ENCODE measurements at places on chromosomes 2 and 18.
A peak's percentile ranks its signal among the peaks of the same experiment; 100 is the strongest.

GRCh38 chr2:45242161-45242741 is 233.0 kb upstream of the SIX2 start:
- no peak for DNase-seq
- peaks cover 20% of the 10 kb centered on the region for H3K27me3 ChIP-seq
- no peaks in the 10 kb centered on the region for H3K4me1 ChIP-seq
- H3K4me3 ChIP-seq, result no peak overlapping the region
- no peaks in the 10 kb centered on the region for H3K36me3 ChIP-seq

- no peak overlapping the region for H3K27ac ChIP-seq
- no peaks in the 10 kb centered on the region for H3K27me3 ChIP-seq
- DNase-seq, result peak; percentile 63
- peaks cover 4% of the 10 kb centered on the region for H3K4me1 ChIP-seq
Measured at GRCh38 chr2:86221066-86221684, 21.9 kb downstream of the MRPL35 start.

- peak; percentile 13 for DNase-seq
- no peaks in the 10 kb centered on the region for H3K36me3 ChIP-seq
- H3K27me3 ChIP-seq, result no peaks in the 10 kb centered on the region
- peaks cover 74% of the 10 kb centered on the region for H3K4me1 ChIP-seq
Measured at GRCh38 chr2:96963316-96963715, 23.1 kb downstream of the FAM178B start.

GRCh38 chr2:143068094-143068493 is 61.1 kb upstream of the ARHGAP15 start:
- H3K4me1 ChIP-seq, result no peaks in the 10 kb centered on the region
- no peak overlapping the region for H3K27ac ChIP-seq
- no peaks in the 10 kb centered on the region for H3K36me3 ChIP-seq
- no peak for DNase-seq
- H3K27me3 ChIP-seq, result no peaks in the 10 kb centered on the region

- H3K4me1 ChIP-seq, result no peaks in the 10 kb centered on the region
- no peak overlapping the region for H3K4me3 ChIP-seq
- no peaks in the 10 kb centered on the region for H3K36me3 ChIP-seq
- no peaks in the 10 kb centered on the region for H3K27me3 ChIP-seq
- DNase-seq, result no peak
- H3K27ac ChIP-seq, result no peak overlapping the region
Measured at GRCh38 chr2:182167882-182168281, 182.2 kb downstream of the PPP1R1C start.

GRCh38 chr2:145155196-145155595 is 635.3 kb upstream of the ZEB2 start:
- no peaks in the 10 kb centered on the region for H3K4me1 ChIP-seq
- H3K36me3 ChIP-seq, result no peaks in the 10 kb centered on the region
- H3K27ac ChIP-seq, result no peak overlapping the region
- DNase-seq, result no peak
- H3K27me3 ChIP-seq, result no peaks in the 10 kb centered on the region

- H3K4me3 ChIP-seq, result no peak overlapping the region
- H3K36me3 ChIP-seq, result no peaks in the 10 kb centered on the region
- no peak overlapping the region for H3K27ac ChIP-seq
- no peaks in the 10 kb centered on the region for H3K4me1 ChIP-seq
- no peak for DNase-seq
Measured at GRCh38 chr18:11259469-11260150, 110.2 kb upstream of the PIEZO2 start.

- H3K36me3 ChIP-seq, result peaks cover 42% of the 10 kb centered on the region
- no peak overlapping the region for H3K27ac ChIP-seq
- DNase-seq, result no peak
Measured at GRCh38 chr2:122129399-122129798, 373.9 kb downstream of the TSN start.

GRCh38 chr2:121019071-121019470 is 265.9 kb downstream of the TFCP2L1 start:
- H3K27me3 ChIP-seq, result peaks cover 12% of the 10 kb centered on the region
- H3K4me3 ChIP-seq, result no peak overlapping the region
- no peak overlapping the region for H3K27ac ChIP-seq
- no peaks in the 10 kb centered on the region for H3K36me3 ChIP-seq
- H3K4me1 ChIP-seq, result no peaks in the 10 kb centered on the region
- DNase-seq, result no peak

DNA sequence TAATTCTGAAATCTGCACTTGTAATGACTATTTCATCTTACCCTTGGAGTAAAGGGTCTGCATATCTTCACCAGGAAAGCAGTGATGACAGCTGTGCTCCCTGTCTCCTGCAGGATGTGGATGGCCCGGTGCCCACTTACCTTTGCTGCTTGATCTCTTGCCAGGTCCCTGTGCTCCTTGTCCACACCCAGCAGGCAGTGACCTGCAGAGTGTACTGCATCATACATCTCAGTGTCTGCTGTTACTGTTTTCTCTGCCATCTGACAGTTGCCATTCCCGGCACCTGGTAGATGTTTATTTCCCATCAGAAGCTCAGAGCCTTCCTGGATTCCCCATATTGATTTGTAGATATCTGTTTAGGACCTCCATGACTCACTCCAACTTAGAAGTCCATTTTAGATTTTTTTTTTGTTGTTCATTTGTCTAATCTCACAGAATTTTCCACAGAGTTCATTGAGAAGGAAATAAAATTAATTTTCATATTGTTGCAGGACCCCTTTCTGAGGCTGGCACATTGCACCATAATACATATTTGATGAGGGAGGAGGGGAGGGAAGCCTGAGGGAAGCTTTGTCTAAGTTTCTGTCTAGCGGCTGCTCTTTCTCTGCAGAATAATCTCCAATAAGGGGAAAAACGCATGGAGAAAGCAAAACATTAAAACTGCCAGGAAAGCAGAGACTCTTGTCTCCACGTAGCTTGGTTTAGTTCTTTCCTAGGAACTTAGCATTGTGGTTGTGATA is 697.5 kb upstream of the RAB6C start:
- no peak overlapping the region for H3K4me3 ChIP-seq
- H3K27me3 ChIP-seq, result peaks cover 4% of the 10 kb centered on the region
- H3K27ac ChIP-seq, result no peak overlapping the region
- H3K36me3 ChIP-seq, result no peaks in the 10 kb centered on the region

DNA sequence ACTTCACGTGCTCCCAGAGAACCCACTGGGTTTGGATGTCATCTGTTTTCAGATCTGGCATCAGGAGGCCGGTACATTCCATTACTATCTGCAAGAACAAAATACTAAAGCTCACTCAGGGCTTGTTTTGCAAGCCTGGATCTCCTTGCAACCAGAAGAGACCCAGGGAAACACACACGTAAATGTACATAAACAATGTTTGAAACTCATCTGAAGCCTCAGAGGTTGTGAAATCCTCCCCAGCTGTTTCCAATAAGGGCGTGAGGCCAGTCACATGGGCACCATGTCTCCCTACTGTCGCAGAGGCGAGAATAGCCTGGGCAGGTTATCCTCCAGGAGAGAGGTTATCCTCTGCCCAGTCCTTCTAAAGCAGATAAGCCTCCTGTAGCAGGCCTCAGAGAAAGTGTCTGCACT is 186.9 kb downstream of the GFPT1 start:
- no peaks in the 10 kb centered on the region for H3K36me3 ChIP-seq
- no peaks in the 10 kb centered on the region for H3K4me1 ChIP-seq
- no peak overlapping the region for H3K4me3 ChIP-seq
- no peak overlapping the region for H3K27ac ChIP-seq
- H3K27me3 ChIP-seq, result peaks cover 3% of the 10 kb centered on the region

GRCh38 chr2:98487806-98488189 is 43.1 kb downstream of the INPP4A start:
- H3K27ac ChIP-seq, result peak overlapping the region; percentile 80
- H3K4me3 ChIP-seq, result peak overlapping the region; percentile 61
- peaks cover 10% of the 10 kb centered on the region for H3K36me3 ChIP-seq
- H3K27me3 ChIP-seq, result no peaks in the 10 kb centered on the region
- peaks cover 96% of the 10 kb centered on the region for H3K4me1 ChIP-seq

GRCh38 chr2:27857417-27858172 is 32.6 kb downstream of the RBKS start:
- no peaks in the 10 kb centered on the region for H3K4me1 ChIP-seq
- H3K36me3 ChIP-seq, result peaks cover 18% of the 10 kb centered on the region
- no peak overlapping the region for H3K27ac ChIP-seq
- no peak for DNase-seq
- no peaks in the 10 kb centered on the region for H3K27me3 ChIP-seq
- no peak overlapping the region for H3K4me3 ChIP-seq

- H3K4me3 ChIP-seq, result no peak overlapping the region
- no peaks in the 10 kb centered on the region for H3K27me3 ChIP-seq
- H3K27ac ChIP-seq, result no peak overlapping the region
- no peak for DNase-seq
- H3K4me1 ChIP-seq, result no peaks in the 10 kb centered on the region
Measured at GRCh38 chr2:106344302-106344701, 123.9 kb downstream of the RGPD3 start.

GRCh38 chr2:19654310-19655090 is 247.3 kb downstream of the TTC32 start:
- no peaks in the 10 kb centered on the region for H3K4me1 ChIP-seq
- no peaks in the 10 kb centered on the region for H3K36me3 ChIP-seq
- H3K27me3 ChIP-seq, result peaks cover 6% of the 10 kb centered on the region
- DNase-seq, result no peak

DNA sequence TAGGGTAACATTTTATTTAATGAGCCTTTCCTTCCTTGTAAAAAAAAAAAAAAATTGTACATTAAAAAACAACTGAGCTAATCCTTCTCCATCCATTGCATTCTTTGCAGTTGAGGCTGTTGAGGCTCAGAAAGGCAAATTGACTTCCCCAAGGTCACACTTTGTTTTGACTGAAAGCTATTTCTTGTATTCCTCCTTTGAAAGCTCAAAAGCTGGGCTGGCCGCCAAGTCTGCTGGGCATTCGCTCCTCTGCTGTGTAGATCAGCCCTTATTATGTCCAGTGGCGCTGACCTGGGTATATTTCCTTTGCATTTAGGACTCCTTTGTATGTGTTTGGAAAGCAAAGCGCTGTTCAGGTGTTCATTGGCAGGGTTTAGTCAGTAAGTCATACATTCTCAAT is 44.0 kb downstream of the SGPP2 start:
- no peak for DNase-seq
- no peak overlapping the region for H3K27ac ChIP-seq
- H3K4me1 ChIP-seq, result no peaks in the 10 kb centered on the region
- no peak overlapping the region for H3K4me3 ChIP-seq
- peaks cover 10% of the 10 kb centered on the region for H3K27me3 ChIP-seq

DNA sequence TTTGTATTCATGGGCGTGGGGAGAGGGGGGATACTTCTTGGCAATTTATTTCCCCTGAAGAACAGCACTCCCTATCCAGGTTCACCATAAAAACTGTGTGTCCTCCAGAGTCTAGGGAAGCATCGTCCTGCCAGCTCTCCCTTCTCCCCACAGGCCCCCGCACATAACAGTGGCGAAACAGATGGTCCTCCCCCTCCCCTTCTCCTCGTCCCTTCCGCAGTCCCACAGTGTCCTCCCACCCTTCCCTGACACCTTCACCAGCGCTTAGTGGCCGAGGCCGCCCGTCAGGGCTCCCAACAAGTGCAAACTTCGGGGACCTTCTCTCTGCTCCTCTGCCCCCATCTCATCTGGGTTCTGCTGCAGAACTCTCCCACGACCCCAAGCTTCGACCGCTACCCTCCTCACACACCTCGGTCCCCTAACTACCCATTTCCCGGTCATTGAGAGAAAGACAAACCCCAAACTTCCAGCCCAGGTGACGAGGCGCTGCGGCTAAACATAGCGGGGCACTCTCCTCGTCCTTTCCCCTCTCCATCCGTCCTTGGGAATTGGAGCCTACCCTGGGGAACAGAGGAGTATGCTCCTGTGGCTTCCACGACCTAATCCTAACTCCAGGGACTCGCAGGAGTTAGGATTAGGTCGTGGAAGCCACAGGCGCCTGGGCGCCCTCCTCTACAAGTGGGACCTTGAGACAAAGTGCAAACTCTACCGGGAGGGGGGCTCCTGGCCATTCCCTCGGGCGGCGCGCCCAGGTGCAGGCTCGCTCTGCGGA is 971 bp downstream of the ZNF385B start:
- peaks cover 29% of the 10 kb centered on the region for H3K27me3 ChIP-seq
- no peaks in the 10 kb centered on the region for H3K36me3 ChIP-seq
- peak overlapping the region; percentile 20 for H3K4me3 ChIP-seq
- DNase-seq, result no peak
- H3K27ac ChIP-seq, result no peak overlapping the region
- peaks cover 4% of the 10 kb centered on the region for H3K4me1 ChIP-seq

- no peak overlapping the region for H3K27ac ChIP-seq
- DNase-seq, result no peak
- H3K4me3 ChIP-seq, result no peak overlapping the region
- peaks cover 16% of the 10 kb centered on the region for H3K27me3 ChIP-seq
- H3K4me1 ChIP-seq, result no peaks in the 10 kb centered on the region
Measured at GRCh38 chr2:20542746-20543468, 96.0 kb downstream of the RHOB start.

- peaks cover 6% of the 10 kb centered on the region for H3K27me3 ChIP-seq
- no peak overlapping the region for H3K27ac ChIP-seq
- H3K4me3 ChIP-seq, result no peak overlapping the region
- H3K4me1 ChIP-seq, result no peaks in the 10 kb centered on the region
- DNase-seq, result no peak
- no peaks in the 10 kb centered on the region for H3K36me3 ChIP-seq
Measured at GRCh38 chr2:17972991-17973390, 94.5 kb downstream of the KCNS3 start.

DNA sequence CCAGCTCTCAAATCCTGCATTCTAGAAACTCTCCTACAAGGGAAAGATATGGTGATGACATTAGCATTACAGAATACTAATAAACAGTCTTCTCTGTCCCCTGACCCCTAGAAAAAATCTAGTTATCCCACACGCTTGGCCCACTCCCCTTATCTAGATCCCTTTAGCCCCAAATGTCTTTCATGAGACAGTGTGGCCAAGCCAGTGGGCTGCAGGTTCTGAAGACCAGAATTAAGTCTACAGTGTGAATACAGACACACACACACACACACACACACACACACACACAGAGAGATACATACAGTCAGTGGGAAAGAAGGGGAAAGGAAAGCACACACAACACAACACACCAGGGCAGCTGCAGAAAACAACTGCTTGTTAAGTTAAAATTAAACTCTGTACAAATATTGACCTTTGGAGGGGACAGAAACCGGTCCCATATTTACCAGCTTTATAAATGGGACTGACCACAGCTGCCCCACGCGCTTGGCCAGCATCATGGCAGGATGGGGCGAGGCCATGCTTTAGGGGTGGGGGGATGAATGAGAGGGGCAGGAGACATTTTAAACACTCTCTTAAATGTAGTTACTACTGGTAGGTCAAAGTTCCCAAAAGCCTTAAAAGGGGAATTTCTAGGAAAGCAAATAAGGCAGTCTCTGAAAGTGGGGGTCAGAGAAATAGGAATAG is 49.1 kb downstream of the NHEJ1 start:
- peaks cover 14% of the 10 kb centered on the region for H3K4me1 ChIP-seq
- no peak overlapping the region for H3K27ac ChIP-seq
- H3K27me3 ChIP-seq, result no peaks in the 10 kb centered on the region
- H3K4me3 ChIP-seq, result no peak overlapping the region
- DNase-seq, result no peak
- H3K36me3 ChIP-seq, result no peaks in the 10 kb centered on the region
